Astrocyte (in vitro differentiated cells and primary cell): ENCODE measurements at places on chromosomes 4 and X.
A peak's percentile ranks its signal among the peaks of the same experiment; 100 is the strongest.

GRCh38 chr4:42588909-42589308, 68.0 kb downstream of the ATP8A1 start:
- no peak for DNase-seq
- H3K27me3 ChIP-seq = no peaks in the 10 kb centered on the region
- H3K27ac ChIP-seq = no peak overlapping the region
- H3K4me1 ChIP-seq = no peaks in the 10 kb centered on the region

DNA sequence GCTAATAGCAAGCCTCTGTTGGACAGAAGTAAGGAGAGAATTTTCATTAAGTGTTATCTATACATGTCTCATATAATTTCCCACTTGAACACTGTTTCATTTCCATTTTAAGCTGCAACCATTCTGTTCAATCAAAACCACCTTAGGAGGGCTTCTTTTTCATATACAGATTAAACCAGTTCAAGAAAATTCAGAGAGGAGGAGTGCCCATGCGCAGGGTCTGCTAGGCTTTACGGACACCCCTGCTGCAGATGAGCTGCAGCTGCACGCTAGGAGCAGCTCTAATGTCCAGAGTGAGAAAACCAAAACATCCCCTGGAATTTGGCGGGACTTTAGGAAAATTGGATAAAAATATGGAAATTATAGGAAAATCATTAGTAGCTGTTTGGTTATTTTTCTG, 541.0 kb downstream of the SPRY1 start:
- no peak for DNase-seq
- H3K36me3 ChIP-seq = no peaks in the 10 kb centered on the region
- H3K4me3 ChIP-seq = no peak overlapping the region

DNA sequence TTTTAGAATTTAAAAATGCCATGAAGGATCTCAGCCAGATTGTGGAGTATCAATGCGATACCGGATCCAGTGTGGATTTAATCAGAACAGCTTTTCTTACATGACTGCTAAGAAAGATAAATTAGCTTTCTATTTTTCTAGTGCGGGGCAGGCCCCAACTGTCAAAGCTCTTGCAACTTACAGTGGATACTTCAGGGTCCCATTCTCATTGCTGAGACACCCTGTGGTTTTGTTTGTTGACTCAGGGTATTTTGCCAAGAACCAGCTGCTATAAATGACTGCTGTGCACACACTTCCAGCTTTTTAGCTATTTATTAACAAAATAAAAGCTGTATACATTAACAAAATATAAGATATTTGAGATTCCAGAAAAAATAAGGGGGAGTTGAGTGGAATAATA, 166.4 kb downstream of the DCLK2 start:
- no peak overlapping the region for H3K4me3 ChIP-seq
- H3K4me1 ChIP-seq = peaks cover 24% of the 10 kb centered on the region
- H3K27me3 ChIP-seq = no peaks in the 10 kb centered on the region
- H3K27ac ChIP-seq = peak overlapping the region; percentile 35
- no peaks in the 10 kb centered on the region for H3K36me3 ChIP-seq
- DNase-seq = peak; percentile 86

DNA sequence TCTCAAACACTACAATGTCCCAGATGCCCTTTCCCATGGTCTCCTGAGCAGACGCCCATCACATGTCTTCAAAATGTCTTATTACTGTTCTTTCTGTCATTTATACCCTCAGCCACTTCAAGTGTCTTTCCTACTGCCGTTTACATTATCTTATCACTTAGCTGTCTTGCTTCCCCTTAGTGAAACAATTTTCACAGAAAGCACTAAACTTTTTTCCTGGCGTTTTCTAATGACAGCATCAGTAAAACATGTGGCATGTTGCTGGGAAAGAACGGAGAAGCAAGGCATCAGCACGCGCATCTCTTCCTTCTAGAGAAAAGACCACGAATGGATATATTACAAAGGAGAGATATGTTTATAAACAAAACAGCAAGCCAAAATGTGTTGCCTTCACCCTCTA, 189.7 kb upstream of the SLIT2 start:
- H3K36me3 ChIP-seq = no peaks in the 10 kb centered on the region
- no peaks in the 10 kb centered on the region for H3K27me3 ChIP-seq
- no peak overlapping the region for H3K4me3 ChIP-seq
- H3K4me1 ChIP-seq = no peaks in the 10 kb centered on the region
- H3K27ac ChIP-seq = no peak overlapping the region

DNA sequence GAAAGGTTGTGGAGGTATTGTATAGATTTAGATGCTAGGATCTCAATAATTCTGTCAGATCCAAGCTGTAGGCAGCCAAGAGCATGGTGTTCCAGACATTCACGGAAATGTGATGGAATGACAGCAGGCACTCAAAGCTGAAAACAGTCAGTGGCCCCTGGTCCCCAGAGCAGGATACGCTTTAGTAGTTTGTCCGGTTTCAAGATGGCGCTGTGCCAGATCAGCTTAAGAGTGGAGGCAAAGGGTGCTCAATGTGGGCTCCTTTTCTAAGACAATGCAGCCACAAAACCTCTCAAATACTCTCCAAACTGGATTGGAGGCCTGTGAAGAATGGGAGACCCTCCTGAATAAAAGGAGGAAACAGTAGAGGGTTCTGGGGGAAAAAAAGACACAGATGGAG, 291.2 kb upstream of the HS3ST1 start:
- no peak overlapping the region for H3K4me3 ChIP-seq
- H3K27ac ChIP-seq = no peak overlapping the region
- no peak for DNase-seq
- H3K36me3 ChIP-seq = no peaks in the 10 kb centered on the region

DNA sequence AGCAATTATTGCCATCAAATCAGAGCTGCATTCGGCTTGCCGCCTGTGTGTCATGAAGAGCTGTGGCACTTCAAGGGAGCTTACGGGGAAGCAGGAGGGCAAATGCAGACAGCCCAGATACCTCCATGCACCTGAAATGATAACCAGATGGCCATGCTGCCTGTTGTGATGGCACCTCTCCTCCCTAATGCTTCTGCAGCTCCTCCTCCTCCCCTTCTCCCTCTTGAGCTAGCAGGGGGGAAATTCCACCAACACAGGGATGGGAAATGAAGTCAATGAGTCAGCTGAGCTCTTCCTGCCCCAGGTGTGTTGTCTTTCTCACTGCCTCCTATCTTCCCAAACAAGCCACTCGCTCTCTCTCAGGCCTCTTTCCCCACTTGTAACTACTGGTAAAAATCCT, 565.0 kb downstream of the BCOR start:
- H3K27me3 ChIP-seq = no peaks in the 10 kb centered on the region
- DNase-seq = no peak
- no peak overlapping the region for H3K27ac ChIP-seq
- H3K36me3 ChIP-seq = no peaks in the 10 kb centered on the region
- no peaks in the 10 kb centered on the region for H3K4me1 ChIP-seq
